ENCODE measurements at places on chromosomes 7 and 10.

DNA sequence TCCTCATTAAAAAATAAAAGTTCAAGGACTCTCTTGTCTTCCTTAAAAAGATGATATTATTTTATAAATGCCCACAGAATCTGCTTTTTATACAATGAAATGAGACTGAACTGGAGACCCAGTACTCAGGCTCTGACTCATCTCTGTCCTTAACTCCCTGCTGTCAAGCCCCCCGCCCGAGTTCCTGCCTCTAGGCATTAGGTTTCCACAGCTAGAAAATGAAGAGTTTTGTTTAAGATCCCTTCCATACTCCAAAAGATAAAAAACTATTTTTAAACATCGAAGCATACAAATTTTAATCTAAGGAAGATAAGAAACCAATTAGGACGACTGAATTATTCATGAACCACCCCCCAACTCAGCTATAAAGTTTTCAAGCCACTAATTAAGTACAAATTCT lies 97.7 kb upstream of the FEZF1 start:
- DNase-seq = no peak

DNA sequence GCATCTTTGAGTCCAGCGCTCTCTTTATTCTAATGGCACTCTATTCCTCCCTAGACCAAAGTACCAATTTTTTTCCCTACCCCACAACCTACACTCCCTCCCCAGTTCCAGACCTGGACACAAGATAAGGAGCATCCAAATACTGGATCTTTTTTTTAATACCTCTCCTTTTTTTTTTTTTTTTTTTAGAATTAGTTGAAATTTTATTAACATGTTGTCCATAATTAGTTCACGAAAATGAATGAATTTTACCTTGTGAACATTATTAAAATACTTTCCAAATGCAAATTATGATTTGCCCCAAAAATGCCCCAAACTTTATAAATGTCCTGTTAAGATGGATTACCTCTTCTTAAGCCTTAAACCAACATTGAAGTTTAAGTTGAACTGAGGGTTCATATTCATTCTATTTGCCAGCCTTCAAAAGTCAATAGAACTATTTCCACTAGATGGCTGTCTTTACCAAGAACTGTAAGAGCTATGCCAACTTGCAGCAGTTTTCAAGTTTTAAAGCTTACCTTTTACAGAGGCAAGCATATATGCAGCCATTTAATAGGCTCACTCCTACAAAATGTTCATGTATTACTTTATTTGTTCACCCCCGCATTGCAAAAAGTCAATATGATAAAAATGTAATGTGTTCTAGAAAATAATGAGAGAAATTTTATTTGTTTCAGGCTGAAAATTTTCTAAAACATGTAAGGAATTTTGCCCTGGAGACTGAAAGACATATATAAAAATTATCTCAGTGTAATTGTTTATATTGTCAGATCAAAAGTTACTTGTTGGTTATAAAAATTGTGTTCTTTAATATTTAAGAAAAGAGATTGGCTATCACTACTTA lies 39.7 kb upstream of the TNKS2 start:
- no peak for DNase-seq

DNA sequence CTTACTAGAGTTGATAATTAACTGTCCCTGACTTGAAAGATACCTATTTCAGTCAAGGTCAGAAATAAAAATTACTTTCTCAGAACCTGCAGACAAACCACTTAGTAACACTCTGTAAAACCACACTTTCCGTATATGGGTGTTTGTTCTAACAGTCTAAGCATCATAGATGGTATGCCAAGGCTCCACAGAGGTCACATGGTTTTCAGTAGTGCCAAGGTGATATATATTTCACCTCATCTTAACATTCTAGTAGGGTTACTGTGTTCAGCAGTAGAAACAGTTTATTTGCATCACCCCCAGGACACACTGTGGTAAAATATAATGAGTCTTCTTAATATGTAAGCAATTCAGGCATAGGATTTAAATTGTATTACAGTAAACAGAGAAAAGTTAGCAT lies 61.5 kb downstream of the KCND2 start:
- no peak for DNase-seq

DNA sequence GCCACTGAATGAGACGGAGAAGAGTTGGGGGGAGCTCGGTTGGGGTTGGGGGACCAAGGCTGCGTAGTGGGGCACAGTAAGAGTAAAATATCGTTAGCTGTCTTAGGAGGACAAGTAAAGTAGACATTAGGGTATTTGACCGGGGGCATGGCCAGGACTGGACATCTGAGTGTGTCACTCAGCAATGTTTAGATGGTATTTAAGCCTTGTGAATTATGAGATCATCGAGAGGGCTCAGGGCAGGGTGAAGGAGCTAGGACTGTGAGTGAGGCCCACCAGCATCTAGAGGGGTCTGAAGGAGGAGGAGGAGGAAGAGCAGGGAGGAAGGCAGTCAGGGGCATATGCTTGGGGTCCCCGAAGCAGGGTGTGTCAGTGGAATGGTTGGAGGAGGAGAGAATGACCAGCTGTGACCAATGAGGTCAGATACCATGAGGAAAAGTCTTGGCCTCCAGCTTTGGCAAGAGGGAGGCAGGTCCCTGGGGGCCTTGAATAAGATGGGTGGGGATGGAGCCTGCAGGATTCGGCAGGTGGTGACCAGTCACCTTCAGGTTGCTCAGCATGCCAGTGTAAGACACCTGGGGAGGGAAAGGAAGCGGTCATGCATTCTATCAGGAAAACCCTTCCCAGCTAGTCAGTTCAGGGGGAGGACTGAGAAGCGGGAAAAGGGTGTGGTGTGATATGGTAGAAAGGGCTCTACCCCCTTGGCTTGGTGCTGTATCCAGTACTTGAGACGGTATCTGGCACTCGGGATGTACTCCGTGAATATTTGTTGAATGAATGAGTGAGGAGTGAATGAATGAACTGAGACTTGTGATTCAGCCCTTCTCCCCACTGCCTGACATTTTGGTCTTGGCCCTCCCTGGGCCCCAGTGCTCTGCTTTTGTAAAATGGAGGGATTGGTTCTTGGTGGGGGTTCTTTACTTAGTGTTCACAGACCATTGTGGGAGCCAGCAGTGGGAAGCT lies 34.8 kb upstream of the SH2D4B start:
- DNase-seq = no peak

DNA sequence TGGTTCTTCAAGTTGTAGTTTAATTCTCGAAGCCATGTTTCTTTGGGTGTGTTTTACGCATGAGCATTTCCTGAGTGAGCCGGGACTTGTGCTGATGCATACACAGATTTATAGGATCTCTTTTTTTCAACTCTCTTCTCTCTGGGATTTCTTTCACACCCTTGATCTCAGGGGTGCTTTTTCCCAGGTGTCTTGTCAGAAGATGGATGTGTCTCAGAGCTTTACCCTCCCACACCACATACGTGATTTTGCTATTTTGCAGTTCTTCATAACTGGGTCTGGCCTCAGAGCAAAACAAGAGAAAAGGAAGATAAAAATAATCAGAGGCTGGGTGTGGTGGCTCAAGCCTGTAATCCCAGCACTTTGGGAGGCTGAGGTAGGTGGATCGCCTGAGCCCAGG lies 177.0 kb downstream of the CAMK1D start:
- no peak for DNase-seq

GRCh38 chr7:44967571-44968446 lies 11.0 kb downstream of the MYO1G start:
- no peak for DNase-seq

DNA sequence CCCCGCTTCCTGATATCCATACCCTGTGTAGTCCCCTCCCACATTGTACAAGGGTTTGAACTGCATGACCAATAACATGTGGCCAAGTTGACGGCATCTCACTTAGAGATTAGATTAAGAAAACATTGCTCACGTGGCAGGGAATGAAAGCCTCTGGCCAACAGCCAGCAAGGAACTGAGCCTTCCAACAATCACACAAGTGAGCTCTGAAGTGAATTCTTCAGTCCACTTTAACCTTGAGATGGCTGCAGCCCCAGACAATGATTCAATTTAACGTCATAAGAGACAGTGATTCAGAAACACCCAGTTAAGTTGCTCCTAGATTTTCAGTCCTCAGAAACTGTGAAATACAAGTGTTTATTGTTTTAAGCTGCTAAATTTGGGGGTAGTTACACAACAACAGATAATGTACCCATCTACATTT lies 165.9 kb upstream of the PLXNA4 start:
- no peak for DNase-seq

GRCh38 chr7:91345449-91345848 lies 81.2 kb downstream of the FZD1 start:
- DNase-seq = no peak

DNA sequence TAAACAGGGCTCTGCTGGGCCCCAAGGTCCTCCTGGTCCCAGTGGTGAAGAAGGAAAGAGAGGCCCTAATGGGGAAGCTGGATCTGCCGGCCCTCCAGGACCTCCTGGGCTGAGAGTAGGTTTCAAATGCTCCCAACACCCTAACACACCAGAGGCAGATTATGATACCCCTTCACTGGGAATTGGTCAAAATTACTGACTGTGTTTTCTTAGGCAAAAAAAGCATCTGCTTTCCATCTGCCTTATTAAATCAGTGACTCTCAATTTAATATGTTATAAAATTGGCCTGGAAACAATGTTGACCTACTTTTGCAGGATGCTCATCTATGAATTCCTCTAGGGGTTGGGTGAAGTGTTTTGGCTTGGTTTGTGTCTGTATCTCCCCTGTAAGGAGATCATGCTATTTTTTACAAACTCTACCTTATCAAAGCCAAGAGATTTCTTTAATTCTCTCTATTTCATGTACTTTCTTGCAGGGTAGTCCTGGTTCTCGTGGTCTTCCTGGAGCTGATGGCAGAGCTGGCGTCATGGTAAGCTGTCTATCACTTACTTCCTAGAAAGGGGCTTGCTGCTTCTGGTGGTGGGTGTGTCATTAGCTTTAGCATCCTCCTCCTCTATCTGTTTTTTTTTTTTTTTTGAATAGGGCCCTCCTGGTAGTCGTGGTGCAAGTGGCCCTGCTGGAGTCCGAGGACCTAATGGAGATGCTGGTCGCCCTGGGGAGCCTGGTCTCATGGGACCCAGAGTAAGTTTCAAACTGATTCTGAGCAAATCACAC lies 15.9 kb downstream of the COL1A2 start:
- no peak for DNase-seq

- no peak for DNase-seq
Observed at GRCh38 chr10:5076615-5077014, 17.6 kb upstream of the AKR1C3 start.

DNA sequence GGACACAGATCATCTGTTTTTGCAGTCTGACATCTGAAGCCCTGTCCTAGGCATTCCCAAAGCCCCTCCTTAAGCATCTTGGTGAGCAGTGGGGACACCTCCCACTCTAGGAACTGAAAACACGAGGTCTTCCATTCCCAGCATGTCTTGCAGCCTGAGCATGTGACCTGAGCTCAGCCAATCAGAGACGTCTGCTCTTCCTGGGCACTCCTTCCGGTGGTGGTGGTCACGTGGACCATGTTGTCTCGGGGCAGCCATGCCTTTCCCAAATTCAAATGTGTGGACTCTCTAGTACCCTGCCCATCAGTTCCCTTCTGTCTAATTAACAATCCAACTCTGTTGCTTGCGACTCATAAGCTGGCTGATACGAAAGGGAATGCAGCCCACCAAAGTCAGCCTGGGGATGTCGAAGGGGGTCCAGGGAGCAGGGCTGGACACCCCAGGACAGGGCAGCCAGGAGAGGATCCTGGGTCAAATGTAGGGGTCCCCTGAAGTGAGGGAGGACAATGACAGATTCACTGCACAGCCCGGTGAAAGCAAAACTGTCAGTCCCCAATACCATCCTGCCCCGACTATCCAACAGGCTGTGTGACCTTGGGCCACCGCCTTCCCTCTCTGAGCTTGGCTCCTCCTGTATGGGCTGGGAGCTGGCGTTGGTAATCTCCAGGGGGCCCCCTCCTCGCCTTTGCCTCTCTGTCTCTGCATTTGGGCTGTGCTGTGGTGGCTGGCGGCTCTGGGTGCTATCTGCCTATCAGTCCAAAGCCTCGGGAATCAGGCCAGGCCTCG lies 57.4 kb upstream of the BAIAP2L1 start:
- DNase-seq = no peak

GRCh38 chr10:103811463-103811862 lies 43.9 kb downstream of the SH3PXD2A start:
- DNase-seq = no peak

Measured in activated T-cell treated with anti-CD3 and anti-CD28 coated beads for 48 hours (primary cell).